NCI-H226 (cell line): ENCODE measurements at places on chromosomes 12 and 14.

- DNase-seq: no peak
Observed at GRCh38 chr12:49228653-49229052, 36.2 kb upstream of the TUBA1C start.

- no peak for DNase-seq
Observed at GRCh38 chr12:48109424-48109823, 3.5 kb upstream of the SENP1 start.

GRCh38 chr14:75399843-75400775 lies 27.7 kb upstream of the JDP2 start:
- DNase-seq: peak; percentile 17

- no peak for DNase-seq
Observed at GRCh38 chr12:52896190-52897100, 8.4 kb downstream of the KRT8 start.

DNA sequence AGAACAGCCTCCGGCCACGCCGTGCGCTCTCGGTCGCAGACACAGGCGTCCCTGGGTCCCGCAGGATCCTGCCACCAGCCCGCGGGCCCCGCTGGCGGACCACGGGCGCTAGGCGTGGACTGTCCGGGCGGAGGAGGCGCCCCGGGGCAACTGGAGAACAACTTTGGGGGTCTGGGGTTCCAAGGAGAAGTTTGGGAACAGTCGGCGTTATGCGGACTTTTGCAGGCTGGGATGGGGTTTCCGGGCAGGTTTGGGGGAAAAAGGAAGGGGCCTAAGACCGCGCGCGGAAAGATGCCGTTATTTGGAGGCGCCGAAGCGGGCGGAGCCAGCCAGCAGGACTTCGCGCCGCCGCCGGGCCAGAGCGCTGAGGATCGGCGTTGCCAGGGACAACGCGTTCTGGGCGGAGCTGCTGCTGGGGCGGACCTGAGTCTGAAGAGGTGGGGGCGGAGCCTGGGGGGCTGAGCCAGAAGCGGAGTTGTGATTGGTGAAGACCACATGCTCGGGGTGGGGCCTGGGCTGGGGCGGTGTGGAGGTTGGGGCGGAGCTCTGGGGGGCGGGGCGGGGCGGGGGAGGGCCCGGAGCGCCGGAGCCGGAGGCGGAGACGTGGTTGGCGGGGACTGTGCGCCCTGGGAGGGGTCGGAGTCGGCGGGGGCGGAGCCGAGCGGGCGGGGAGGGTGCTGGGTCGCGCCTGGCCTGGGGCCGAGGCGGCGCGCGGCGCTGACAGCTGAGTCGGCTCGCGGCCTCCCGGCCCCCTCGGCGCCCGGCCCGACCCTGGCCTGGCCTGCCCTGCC lies at the start of gene CYP46A1:
Gene CYP46A1, plus strand, starts transcription at position 680 of the 791 bp plus-strand sequence. CDS start 120 bp downstream, outside the sequence.
- peak; percentile 99 for DNase-seq

GRCh38 chr14:65213316-65213715 lies 111.0 kb upstream of the MAX start:
- no peak for DNase-seq

- no peak for DNase-seq
Observed at GRCh38 chr12:39199351-39199750, 243.6 kb downstream of the KIF21A start.
